ENCODE measurements at places on chromosomes 2 and 18.

GRCh38 chr2:42139101-42139500 is 30.1 kb upstream of the EML4 start:
- DNase-seq, result no peak

DNA sequence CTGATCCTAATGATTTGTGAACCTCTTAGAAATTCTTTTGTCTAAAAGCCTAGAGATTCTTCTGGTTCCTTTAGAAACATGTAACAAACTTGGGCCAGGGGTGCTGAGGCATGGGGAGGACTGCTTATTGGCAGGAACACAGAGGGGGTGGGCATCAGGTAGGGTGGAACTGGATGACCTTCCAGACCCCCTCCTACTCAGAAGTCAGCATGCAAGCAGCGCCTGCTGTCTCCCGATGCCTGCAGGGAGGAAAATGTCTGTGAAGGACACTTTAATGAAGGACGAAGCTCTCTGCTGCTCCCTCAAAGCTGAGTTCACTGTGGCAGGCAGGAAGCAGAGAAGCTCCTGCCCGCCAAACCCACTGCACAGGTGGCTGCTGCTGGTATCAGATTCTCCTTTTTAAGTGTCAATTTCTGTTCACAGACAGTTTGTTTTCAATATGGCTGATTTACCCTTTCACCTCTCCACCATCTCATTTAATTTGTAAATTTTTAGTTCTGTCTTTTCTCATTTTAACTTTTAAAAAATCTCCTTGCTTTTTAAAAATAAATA is 19.4 kb downstream of the COA5 start:
- DNase-seq, result no peak

GRCh38 chr2:120461092-120461491 is 115.2 kb downstream of the INHBB start:
- no peak for DNase-seq

GRCh38 chr18:57422313-57422872 is 12.8 kb upstream of the ONECUT2 start:
- DNase-seq, result no peak

DNA sequence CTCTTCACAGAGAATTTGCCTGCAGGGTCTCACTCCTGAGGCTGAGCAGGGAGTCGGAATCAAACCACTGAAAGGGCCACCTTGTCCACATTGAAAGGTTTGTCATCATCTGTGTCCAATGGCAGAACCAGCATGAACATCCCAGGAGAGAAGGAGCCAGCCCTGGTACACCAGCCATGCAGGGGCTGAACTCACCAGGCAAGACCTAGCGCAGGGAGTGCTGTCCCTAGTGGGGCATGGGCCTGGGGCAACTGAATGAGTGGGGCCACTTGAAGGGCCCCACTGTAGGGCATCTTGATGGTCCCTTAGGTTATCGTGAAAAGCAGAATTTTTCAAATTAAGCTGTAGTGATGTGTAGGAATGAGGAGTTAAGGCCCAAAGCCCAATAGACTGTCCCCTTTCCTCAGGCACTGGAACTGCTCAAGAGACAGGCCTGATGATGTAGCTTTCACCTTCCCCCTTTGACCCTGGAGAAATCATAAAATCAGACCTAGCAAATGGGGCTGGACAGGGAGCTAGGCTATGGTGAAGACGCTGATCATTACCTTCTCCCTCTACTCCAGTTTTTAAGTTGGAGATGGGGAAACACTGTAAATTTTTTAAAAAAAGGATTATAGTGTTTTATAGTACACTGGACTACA is 8.4 kb upstream of the PLEK start:
- no peak for DNase-seq

GRCh38 chr2:56130463-56131070 is 53.2 kb upstream of the CCDC85A start:
- DNase-seq, result no peak

DNA sequence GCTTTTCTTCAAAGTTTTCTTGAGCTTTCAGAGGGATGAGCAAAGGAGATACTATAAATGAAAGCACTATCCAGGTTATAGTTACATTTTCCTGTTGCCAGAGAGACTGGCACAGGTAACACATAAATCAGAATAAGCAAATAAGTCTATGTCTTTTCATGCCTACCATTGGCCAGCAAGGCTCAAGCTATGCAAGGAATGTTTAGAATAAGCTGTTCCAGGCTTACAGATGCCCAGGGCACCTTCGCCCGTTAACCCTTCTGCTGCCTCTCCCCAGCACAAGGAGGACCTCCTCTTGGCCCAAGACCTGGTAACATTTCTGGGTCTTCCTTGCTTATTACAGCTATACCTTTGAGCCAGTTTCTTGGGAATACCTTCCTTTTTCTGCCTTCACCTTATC is 233.7 kb upstream of the MEIS1 start:
- DNase-seq, result no peak

- no peak for DNase-seq
Measured at GRCh38 chr2:234770031-234770506, 181.7 kb upstream of the SH3BP4 start.

- DNase-seq, result no peak
Measured at GRCh38 chr2:151228847-151229512, 32.7 kb downstream of the RBM43 start.

GRCh38 chr18:11607906-11608305 is 1.5 kb upstream of the SLC35G4 start:
- no peak for DNase-seq

DNA sequence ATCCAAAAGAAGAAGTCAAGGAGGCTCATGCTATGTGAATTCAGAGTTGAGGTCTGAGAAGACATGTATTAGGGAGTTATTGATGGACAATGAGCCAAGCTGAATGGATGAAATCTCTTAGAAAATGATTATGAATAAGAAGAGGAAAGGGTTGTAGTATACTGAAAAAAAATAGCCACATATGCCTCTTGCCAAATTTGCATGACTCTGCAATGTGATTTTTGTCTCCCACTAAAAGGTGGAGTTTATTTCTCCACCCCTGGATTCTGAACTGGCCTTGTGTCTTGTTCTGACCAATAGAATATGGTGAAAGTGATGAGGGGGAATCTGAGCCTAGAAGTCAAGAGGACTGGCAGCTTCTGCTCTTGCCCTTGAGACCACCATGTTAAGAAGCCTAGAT is 8.6 kb upstream of the ERICH2 start:
- no peak for DNase-seq

DNA sequence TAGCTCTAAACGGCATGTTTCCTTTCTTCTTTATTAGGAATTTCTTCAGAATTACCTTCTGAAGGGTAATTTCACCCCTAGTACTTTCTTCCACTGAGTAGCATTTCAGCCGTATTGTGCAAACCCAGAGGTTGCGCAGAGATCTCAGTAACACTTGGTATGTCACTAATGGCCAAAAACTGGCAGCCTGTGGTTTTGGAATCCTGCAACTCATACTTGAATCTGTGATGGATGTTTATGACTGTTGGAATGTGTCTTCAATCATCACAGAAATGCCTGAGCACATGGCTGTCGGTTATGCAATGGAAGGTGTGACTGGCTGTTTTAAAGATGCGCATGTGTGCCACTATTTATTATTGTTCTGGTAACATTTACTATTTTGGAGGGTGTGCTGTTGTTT is 100.0 kb downstream of the COLEC12 start:
- no peak for DNase-seq

DNA sequence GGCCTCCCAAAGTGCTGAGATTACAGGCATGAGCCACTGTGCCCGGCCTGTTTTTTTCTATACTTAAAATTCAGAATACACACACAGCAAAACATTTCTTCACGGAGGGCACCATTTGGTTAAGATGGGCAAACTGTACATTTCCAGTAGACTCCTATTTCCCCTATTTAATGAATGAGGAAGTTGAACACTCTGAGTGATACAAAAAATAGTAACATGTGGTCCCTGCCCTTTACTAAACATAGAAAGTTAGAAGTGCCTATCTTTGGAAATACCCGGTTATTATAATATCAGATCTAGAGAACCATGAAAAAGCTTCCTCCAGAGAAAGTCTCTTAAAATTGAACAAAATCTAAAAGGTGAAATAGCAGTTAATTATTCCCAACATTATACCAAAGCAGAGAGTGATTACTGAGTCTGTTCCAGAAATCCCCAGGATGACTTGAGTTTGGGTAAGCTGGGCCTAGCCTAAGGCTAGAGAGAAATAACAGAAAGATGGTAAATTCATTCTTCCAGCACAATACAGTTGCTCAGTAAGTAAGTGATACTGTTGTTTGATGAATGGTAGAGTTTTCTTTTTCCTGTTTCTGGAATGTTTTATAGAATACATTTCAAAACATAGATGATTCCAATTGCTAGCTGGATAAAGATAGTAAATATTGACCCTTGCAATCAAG is 23.3 kb upstream of the RMC1 start:
- DNase-seq, result no peak

DNA sequence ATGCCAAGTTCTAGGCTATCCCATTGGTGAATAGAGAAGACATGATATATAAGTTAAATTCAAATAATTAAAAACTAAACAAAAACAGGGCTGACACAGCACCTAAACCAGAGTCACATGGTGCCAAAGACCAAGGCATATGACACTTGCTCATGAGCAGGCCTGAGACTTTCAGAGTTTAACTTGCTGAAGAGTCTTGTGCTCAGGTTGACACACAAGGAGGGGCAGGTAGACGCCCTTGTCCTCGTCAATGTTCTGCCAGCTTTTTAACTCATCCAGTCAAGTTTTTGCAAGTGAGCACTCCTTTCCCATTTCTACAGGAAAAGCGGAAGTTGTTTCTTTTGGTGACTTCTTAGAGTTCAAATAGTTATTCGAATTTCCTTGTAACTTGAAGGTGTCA is 289.7 kb downstream of the CYRIA start:
- no peak for DNase-seq

DNA sequence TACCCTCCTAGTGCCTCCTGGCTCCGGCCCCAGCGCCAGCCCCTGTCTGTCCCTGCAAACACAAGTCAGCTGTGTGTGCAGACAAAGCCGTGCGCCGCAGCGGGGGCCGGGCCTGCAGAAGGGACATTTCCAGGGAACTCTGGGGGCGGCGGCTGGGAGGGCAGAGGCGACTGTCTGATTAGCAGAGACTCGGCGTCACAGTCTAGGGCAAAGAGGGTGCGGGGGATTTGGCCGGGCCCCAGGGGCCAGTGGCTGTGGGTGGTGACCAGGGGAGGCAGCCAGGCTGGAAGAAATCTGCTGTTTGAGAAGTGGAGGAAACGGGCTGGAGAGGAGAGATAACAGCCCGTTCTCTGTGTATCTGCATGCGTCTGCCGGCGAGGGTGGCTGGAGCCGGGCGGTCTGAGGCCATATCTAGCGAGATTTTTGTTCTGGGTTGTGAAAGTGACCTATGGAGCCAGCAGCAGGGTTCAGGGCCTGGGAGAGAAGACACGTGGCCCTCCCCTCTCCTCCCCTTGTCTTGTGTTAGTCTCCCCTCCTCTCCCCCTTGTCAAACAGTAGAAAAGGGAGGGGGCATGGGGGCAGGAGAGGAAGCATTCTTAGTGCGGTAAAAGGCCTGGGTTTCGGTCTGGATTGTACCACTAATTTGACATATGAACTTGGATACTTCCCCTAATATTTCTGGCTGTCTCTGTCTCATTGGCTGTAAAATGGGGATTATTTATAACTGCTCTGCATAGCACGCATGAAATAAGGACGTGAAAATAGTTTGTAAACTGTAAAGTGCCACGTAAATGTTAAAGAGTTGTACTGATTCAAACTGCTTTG is 169.4 kb downstream of the SMAD7 start:
- no peak for DNase-seq

DNA sequence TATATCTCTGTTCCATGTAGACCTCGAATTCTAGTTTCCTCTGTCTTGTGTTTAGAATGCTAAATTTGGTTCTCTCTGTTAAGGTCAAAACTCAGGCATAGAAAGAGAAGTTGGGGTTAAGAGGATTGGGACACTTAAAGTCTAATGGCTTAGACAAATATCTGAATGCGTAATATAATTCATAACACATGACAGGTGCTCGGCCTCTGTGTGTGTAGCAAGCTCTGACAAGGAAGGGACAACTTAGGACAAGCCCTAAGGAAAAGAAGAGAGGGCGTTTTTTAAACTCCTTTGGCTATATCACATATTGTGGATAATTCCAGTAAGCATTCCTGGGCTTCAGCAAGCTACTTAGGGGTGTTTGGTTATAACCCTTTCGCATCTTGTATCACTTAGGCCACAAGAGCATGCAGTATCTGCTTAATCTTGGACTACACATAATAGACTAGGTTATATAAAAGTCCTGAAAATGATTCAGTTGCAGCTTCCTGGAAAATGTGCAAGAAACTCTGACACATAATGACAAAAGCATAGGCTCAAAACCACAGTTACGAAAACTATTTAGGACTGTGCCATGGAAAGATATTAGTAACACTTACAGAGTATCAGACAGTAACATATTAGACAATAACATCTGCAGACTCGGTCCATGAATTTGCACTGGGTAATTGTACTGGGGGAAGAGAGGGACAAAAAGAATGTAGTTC is 16.1 kb upstream of the CREB1 start:
- DNase-seq, result no peak

GRCh38 chr2:152566728-152567069 is 150.6 kb downstream of the PRPF40A start:
- DNase-seq, result no peak

- no peak for DNase-seq
Measured at GRCh38 chr18:74579496-74580065, 18.1 kb upstream of the ZNF407 start.

- DNase-seq, result no peak
Measured at GRCh38 chr2:234363011-234363487, 133.8 kb downstream of the ARL4C start.

DNA sequence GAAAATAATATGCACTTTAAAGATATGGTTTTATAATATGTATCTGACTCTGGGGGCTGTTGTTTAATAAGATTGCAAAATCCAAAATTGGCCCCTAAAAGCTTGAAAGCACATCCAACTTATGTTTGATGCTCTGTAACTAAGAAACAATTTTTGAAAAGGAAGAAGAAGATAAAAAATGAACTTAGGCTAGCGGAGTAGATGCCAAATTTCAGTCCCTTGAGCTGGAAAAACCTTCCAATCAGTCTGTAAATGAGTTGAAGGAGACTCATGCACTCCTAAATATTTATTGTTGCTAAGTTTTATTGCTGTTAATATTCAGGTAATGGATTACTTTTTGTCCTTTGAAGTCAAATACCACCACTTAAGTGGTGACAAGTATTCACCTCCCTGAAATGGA is 465.0 kb downstream of the ZEB2 start:
- DNase-seq, result no peak

- peak; percentile 78 for DNase-seq
Measured at GRCh38 chr2:171319164-171319810, 114.5 kb downstream of the METTL8 start.

GRCh38 chr2:12168354-12168753 is 421.9 kb downstream of the LPIN1 start:
- no peak for DNase-seq
